Prostate gland (tissue), 2 donors: ENCODE measurements at places on chromosomes 3 and 15. TPM values are rescaled to one million over a fixed set of nuclear protein-coding genes. Genes with fewer than 3 reads are reported as not detected.

GRCh38 chr3:4228295-4228694, 74.9 kb upstream of the SETMAR start:
- DNase-seq = no peak

- no peak for DNase-seq
Measured at GRCh38 chr3:107238787-107239186, 138.5 kb upstream of the CCDC54 start.

DNA sequence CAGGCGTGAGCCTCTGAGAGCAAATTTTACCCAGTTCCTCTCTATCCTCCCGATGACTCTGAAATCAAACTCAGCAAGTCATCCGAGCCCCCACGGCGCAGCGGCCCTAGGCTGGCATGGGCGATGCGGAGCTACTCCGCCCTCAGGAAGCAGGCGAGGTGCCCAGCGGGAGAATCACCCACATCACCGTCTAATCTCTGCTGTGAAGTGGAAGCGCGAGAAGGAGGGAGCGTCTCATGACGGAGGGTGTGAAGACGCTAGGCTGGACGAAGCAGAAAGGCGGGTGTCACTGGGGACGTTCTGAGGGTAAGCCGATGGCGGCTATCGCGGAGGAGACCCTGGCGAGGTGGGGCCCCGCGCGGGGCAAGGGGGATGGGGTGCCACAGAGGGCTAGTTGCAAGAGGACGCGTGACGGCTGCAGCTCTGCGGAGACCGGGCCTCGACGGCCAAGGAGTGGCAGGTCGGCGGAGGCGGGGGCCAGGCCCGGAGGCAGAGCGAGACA, 9.1 kb upstream of the GNAI2 start:
- DNase-seq = peak; percentile 35

GRCh38 chr3:171817074-171817800, 7.0 kb upstream of the PLD1 start:
- DNase-seq = no peak

GRCh38 chr3:29285471-29286071, 4.7 kb downstream of the RBMS3 start:
- no peak for DNase-seq

DNA sequence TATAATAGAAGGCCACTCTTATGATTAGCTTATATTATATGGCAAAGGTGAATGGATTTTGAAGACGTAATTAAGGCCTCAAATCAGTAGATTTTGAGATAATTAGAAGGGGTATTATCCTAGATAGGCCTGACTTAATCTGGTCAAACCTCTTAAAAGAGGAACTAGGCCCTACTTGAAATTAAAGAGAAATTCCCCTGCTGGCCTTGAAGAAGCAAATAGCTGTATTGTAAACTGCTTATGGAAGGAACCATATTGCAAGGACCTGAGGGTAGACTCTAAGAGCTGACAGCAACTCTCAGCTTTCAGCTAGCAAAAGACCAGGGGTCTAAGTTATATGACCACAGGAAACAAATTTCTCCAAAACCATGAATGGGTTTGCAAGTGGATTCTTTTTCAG, 219.0 kb upstream of the ONECUT1 start:
- no peak for DNase-seq

The ZPLD1 gene
- total RNA-seq = not detected

The LRTM1 gene
- total RNA-seq = 2.0 TPM

The KCNH8 gene
- total RNA-seq = 0.46 TPM

The PLAAT1 gene
- total RNA-seq = 12.5 TPM

The NMB gene
- 16.6 TPM for total RNA-seq

The ARGFX gene
- not detected for total RNA-seq

The MOBP gene
- total RNA-seq = not detected

The GLDN gene
- total RNA-seq = 1.4 TPM
